Lung (tissue), 17 donors: ENCODE measurements at places on chromosomes 12 and 14. TPM values are rescaled to one million over a fixed set of nuclear protein-coding genes. Genes with fewer than 3 reads are reported as not detected.
A peak's percentile ranks its signal among the peaks of the same experiment; 100 is the strongest.

TMEM229B gene
- total RNA-seq, result 1.5 TPM

- no peak for DNase-seq
- H3K27me3 ChIP-seq, result no peaks in the 10 kb centered on the region
- H3K4me3 ChIP-seq, result no peak overlapping the region
- peaks cover 3% of the 10 kb centered on the region for H3K36me3 ChIP-seq
Observed at GRCh38 chr12:51012570-51013236, 13.5 kb downstream of the SLC11A2 start.

CD27 gene
- 2.0 TPM for total RNA-seq

MARK3 gene
- 177 TPM for total RNA-seq

C1S gene
- total RNA-seq, result 253 TPM

DNA sequence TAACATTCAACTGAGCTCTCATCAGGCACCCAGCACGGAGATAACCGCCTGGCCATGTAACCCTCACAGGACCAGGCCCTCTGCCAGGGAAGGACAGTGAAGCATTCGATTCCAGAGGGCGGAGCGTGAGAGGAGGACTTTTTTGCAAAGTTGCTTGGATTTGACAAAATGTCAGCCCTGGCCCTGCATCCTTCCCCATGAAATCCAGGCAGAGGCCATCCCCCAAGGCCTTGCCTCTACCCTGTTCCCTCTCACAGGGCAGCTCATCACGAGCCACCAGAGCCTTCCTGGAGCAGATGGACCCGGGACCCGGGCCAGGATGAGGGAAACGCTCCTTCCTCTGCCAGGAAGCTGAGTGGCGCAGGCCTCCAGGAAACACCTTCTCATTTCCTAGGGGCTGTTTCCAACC lies 17.0 kb downstream of the CAMKK2 start:
- DNase-seq, result peak; percentile 78
- H3K27ac ChIP-seq, result no peak overlapping the region
- H3K36me3 ChIP-seq, result peaks cover 8% of the 10 kb centered on the region
- H3K4me3 ChIP-seq, result no peak overlapping the region
- H3K27me3 ChIP-seq, result no peaks in the 10 kb centered on the region
- peaks cover 12% of the 10 kb centered on the region for H3K4me1 ChIP-seq

OVCH1 gene
- total RNA-seq, result 1.6 TPM

NCKAP5L gene
- 30.8 TPM for total RNA-seq

RNF41 gene
- 49.5 TPM for total RNA-seq
